ENCODE measurements at places on chromosomes 5 and 9.

- no peak for DNase-seq
These were observed 248.7 kb upstream of the MAP3K1 start for GRCh38 chr5:56566374-56567249.

GRCh38 chr5:158682631-158683030, 417.1 kb downstream of the EBF1 start:
- no peak for DNase-seq

GRCh38 chr5:14243766-14244165, 100.6 kb downstream of the TRIO start:
- no peak for DNase-seq

DNA sequence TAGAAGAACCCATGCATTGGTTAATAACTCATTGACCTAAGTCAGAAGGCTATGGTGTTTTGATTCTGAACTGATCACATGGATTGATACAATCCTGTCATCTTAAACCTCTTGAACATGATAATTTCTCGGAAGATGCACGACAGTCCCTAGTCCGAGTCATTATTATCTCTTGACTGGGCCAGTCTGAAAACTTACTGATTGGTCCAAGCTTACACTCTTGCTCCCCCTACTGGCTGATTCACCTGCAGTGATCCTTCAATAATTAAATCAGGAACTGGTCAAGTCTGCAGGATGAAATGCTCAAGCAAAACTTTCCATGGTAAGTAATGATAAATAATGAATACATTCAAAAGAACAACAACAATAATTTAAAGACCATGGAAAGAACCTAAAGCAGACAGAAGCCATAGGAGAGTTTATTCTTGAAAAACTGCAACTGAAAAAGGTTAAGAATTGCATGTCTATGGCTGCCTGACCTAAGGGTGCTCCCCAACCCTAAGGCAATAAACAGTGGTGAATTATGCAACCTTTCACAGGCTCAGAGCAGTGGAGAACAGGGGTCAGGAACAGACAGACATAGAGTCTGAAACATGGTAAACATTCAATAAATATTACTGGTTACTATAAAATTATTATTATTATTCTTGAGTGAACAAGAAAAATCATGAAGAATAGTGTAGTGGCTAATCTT, 79.3 kb downstream of the BRINP1 start:
- peak; percentile 56 for DNase-seq

DNA sequence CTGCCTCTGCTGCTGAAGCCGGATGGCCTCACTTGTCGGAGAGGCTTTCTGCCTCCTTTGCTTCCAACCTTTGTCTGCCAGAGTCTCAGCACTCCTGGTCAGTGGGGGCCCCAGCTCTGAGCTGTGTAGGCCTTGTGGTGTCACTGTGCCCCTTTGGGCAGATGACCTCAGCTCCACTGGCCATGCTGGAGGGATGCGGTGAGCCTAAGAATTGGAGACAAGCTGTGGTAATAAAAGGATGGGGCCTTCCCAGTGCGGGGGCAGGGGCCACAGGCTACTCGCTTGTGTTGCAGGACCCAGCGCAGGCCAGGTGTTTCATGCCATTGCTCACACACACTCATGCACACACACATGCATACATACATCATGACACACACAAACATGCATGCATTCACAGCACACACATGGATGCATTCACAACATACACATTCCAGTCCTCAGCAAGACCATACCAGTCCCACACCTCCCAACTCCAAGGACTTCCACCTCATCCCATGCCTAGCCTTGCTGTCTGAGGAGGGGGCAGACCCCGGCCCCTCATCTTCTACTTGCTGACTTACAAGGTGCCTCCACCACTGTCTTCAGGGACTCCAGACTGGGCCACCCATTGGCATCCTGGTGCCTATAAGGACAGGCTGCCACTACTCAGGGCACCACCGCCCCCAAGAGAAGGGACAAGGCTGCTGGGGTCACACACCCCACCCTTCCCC, 237.7 kb downstream of the SYK start:
- no peak for DNase-seq

- no peak for DNase-seq
These were observed 113.1 kb upstream of the NIPBL start for GRCh38 chr5:36763454-36763853.

DNA sequence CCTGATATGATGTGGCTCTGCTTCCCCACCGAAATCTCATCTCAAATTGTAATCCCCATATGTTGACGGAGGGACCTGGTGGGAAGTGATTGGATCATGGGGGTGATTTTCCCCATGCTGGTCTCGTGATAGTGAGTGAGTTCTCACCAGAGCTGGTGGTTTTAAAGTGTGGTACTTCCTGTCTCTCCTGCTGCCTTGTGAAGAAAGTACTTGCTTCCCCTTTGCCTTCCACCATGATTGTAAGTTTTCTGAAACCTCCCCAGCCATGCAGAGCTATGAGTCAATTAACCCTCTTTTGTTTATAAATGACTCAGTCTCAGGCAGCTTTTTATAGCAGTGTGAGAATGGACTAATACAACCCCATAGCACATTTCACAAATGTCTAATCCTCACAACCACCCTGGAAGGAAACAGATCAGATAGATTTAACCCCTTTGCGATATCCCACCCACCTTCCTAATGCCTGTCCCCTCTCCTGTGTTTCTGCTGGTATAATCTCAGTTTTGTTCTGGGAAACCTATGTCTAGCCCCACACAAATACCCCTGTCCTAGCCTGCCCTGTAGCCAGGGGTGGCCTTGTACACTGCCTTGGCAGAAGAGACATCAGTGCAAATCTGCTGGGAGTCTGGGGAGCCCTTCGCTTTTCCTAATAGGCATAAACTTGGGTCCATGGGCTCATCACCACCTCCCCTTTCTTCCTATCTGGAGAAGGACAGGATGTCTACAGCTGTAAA, 157.0 kb upstream of the RAI14 start:
- DNase-seq = no peak

GRCh38 chr5:133746834-133747233, 134.5 kb upstream of the FSTL4 start:
- DNase-seq = peak; percentile 30

DNA sequence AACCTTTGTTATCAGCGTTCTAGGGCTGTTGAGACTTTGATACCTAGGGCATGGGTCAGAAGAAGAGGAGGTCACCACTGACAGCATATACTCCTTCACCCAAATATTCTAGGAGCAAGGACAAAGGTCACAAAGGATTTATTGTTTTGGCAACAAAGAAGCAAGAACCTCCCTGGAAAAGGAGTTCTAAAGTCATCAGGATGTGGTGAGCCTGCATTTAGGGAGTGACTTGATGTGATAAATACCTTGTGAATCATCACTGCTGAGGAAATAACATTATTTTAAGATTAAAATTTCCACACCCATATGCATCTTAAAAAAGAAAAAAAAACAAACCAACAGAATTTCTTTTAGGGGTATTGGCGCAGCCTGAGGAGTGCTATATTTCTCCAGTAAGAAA, 13.9 kb downstream of the IFNA1 start:
- no peak for DNase-seq

GRCh38 chr9:132422574-132422973, 12.6 kb downstream of the CFAP77 start:
- no peak for DNase-seq

- DNase-seq = peak; percentile 44
These were observed 288.3 kb upstream of the CDH18 start for GRCh38 chr5:20276061-20276958.

DNA sequence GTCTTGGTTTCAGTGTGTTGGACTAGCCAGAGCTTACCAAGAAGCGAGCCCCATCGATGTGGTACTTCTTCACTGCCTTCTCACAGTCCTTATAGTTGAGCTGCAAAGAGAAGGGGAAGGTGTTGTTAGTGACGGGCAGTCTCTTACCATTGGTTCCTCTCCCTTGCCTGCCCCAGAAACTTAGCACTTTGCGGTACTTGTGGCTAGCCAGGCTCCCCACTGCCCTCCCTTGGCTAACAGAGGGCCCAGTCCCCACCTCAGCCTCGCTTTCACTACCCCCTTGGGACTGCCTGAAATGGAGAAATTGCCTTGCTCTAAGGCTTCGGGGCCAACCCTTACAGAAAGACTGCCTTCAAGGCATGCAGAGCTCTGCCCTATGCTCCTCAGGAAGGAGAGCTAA, 4.3 kb downstream of the LCP2 start:
- DNase-seq = no peak

DNA sequence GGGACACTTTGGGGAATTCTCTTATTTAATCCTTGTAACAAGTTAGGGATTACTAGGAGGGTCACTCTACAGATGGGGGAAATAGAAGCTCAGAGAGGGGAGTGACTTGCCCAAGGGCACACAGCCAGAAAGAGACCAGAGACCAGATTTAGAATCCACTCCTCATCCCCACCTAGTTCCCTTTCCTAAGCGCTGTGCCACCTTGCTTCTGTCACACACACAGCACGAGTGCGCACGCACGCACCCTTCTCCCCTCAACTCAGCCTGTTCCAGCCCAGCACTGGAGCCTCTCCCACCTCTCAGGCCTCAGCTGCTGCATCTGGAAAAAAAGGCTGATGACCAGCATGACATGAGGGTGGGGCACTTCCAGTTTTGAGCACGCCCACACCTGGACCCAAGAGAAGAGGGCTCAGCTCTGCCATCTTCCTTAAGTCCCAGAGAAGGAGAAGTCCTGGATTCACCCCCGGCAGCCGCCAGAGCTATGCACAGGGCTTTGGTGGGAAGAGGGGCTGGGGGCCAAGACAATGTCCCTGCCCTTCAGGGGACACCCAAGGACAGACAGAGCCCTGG, 18.5 kb downstream of the NR5A1 start:
- no peak for DNase-seq

DNA sequence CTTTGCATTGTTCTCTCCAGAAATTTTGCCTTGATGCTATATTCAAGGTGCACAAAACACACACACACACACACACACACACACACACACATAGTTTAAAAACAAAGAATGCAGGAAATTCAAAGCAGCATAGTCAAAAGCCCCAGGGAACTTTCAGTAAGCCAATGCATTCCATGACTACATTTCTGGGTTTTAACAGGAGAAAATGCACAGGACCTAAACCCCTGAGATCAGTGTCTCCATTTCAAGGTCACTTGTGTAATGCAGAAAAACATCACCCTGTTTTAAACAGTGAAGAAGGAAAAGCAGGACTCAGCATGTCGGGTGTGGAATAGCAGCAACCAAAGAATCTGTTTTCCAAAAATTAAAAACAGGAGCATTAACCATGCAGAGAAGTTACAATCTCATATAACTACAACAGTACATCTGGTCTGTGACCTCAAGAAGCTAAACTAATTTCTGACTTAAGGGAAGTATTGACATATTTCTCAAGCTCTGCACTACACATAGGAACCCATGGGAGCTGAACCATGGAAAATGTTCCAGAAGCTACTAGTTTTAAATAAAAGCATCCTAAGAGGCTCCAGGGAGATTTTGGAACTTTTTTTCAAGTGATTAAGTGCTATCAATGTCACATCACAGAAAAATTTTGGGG, 296.7 kb downstream of the HINT1 start:
- no peak for DNase-seq

GRCh38 chr9:14992516-14992915, 82.3 kb upstream of the FREM1 start:
- DNase-seq = no peak

GRCh38 chr9:32837551-32838058, 54.3 kb downstream of the TMEM215 start:
- no peak for DNase-seq

DNA sequence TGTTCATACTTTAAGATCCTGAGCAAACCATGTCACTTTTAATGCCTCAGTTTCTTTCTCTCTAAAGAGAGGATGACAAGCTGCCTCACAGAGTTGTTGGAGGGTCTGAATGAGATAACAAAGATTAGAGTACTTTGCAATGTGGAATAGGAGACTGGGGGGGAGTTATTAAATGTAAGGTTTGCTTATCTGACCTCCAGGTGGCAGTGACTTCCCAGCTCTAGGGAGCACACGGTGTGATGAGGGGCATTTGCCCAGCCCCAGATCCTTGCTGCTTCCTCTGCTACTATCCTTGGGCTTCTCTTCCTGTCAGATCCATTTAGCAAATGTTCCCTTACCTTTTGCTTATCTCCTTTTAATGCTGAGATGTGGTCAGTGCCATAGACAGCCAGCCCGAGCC, 30.7 kb downstream of the ENHO start:
- no peak for DNase-seq

DNA sequence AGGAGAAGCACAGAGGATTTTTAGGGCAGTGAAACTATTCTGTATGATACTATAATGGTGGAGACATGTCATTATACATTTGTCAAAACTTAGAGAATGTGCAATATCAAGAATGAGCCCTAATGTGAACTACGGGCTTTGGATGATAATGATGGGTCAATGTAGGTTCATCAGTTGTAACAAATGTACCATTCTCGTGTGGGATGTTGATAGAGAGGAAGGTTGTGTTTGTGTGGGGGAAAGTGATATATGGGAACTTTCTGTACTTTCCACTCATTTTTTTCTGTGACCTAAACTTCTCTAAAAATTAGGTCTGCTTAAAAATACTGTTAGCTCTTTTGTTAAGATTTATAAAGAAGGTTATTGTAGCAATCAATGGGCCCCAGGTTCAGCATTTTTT, 138.9 kb downstream of the SPATA31D1 start:
- DNase-seq = no peak

GRCh38 chr5:131976414-131977211, 31.1 kb upstream of the MEIKIN start:
- no peak for DNase-seq

DNA sequence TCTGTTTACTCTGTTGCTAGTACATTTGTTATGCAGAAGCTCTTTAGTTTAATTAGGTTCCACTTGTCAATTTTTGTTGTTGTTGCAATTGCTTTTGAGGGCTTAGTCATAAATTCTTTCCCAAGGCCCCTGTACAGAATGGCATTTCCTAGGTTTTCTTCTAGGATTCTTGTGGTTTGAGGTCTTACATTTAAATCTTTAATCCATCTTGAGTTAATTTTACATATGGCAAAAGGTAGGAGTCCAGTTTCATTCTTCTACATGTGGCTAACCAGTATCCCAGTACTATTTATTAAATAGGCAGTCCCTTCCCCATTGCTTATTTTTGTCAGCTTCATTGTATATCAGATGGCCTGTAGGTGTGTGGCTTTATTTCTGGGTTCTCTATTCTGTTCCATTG, 792.4 kb downstream of the PTPRD start:
- no peak for DNase-seq

GRCh38 chr9:82404196-82404870, 415.8 kb downstream of the SPATA31D1 start:
- DNase-seq = no peak

DNA sequence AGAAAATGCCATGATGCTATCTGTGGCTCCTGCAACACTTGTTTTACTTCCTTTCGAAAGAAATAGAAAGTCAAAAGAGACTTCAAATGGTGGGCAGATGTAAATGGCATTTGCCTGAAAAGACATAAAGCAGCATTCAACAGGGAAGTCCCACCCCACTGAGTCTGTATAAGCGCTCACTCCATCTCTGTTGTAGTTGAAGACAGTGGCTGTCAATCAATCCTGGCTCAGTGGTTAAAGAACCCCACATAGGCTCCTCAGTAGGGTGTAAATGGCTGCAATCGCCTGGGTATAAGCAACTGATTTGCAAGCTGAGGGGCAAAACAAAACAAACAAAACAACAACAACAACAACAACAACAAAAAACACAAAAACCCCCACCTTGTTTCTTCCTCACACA, 158.7 kb downstream of the EFNA5 start:
- no peak for DNase-seq

GRCh38 chr5:176810687-176811501, 535 bp downstream of the UNC5A start:
- DNase-seq = peak; percentile 72
